ENCODE measurements at places on chromosomes 7 and 10. TPM values are rescaled to one million over a fixed set of nuclear protein-coding genes. Genes with fewer than 3 reads are reported as not detected.

CHAT gene
- total RNA-seq = not detected

- H3K27me3 ChIP-seq = no peaks in the 10 kb centered on the region
- peak overlapping the region; percentile 40 for H3K4me3 ChIP-seq
- peaks cover 86% of the 10 kb centered on the region for H3K4me1 ChIP-seq
- peaks cover 92% of the 10 kb centered on the region for H3K36me3 ChIP-seq
- peak overlapping the region; percentile 8 for H3K27ac ChIP-seq
- DNase-seq = no peak
Measured at GRCh38 chr10:11184093-11184492, 166.4 kb downstream of the CELF2 start.

DNA sequence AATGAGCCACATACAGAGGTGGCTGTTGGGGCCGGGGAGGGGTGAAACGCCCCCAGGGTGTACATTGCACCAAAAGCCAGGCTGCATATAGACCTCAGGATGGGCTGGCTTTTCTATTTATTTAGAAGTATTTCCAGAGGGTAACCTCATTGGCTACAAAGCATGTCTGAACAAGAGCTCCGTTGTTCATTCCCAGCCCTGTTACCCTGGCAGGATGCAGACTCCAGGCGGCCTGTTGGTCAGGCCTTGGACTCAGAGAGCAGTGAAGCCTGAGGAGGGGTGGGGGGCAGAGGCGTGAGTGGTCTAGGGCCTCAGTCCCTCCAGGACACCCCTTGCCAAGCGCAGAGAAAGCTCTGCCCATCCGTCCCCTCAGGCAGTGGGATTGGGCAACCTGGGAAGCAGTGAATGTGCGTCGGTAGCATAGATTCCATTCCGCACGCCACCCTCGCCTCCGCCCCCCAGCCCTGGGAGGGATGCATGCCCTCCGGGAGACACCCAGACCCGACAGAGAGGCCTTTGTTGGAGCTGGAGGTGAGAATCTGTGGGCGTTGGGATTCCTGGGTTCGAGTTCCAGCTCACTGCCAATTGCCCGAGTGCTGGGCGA is 41.9 kb downstream of the TCF7L2 start:
- peaks cover 66% of the 10 kb centered on the region for H3K27me3 ChIP-seq
- no peak for DNase-seq
- no peaks in the 10 kb centered on the region for H3K4me1 ChIP-seq
- H3K4me3 ChIP-seq = no peak overlapping the region
- no peak overlapping the region for H3K27ac ChIP-seq

- H3K27me3 ChIP-seq = peaks cover 7% of the 10 kb centered on the region
- H3K27ac ChIP-seq = no peak overlapping the region
Measured at GRCh38 chr10:62981096-62981495, 152.0 kb upstream of the NRBF2 start.

GRCh38 chr10:3195726-3196125 is 23.1 kb upstream of the PITRM1 start:
- no peaks in the 10 kb centered on the region for H3K36me3 ChIP-seq
- no peak for DNase-seq
- no peak overlapping the region for H3K4me3 ChIP-seq
- H3K4me1 ChIP-seq = peaks cover 30% of the 10 kb centered on the region

DNA sequence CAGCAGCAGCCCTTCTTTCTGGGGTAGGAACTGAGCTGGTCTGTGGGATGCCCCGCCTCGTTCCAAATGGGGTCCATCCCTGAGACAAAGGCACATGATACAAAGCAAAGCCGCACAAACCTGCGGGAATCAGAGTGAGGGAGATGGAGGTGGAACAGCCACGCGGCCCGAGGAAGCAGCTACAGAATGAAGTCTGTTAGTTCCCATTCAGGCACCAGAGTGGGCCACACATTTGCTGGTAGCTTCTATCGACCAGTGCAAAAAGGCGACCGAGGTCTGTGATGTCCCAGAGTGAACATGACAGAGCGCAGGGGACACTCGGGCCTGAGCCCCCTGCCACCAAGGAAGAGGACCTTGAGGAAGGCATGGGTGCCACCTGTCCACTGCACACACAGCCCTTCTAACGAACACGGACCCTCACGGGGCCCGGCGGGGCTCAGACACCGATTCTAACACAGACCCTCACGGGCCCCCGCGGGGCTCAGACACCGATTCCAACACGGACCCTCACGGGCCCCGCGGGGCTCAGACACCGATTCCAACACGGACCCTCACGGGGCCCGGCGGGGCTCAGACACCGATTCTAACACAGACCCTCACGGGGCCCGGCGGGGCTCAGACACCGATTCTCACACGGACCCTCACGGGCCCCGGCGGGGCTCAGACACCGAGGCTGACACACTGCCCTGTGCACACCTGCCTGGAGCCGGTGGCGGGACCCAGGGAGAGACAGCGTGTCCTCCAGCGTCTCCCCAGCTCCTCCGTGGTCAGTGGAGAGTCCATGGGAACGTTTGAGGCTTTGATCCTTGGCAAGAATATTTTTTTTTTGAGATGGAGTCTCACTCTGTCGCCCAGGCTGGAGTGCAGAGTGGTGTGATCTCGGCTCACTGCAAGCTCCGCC is 32.8 kb upstream of the FAM20C start:
- H3K4me1 ChIP-seq = peaks cover 1% of the 10 kb centered on the region
- no peak for DNase-seq
- H3K27ac ChIP-seq = no peak overlapping the region
- H3K27me3 ChIP-seq = peaks cover 2% of the 10 kb centered on the region
- H3K4me3 ChIP-seq = no peak overlapping the region
- no peaks in the 10 kb centered on the region for H3K36me3 ChIP-seq
